COR-L47 (cell line): ENCODE measurements at places on chromosomes 11 and 22.

DNA sequence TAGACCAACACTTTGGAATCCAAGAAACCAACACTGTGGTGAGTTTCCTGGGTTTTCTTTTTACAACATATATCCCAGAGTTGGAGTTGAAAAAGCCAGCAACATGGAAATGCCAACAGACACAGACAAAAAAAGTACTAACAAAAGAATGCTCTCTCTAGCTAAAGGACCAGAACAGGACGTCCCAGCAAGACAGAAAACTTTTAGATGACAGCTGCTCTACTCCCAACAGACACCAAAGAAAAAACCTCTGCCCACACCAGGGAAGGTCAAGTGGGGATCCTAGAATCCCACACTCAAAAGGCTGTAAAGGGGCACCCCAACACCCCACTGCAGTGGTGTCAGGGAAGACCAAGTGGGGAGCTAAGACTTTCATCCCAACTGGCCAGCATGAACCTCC, 23.3 kb downstream of the RRAS2 start:
- DNase-seq, result no peak

- no peak for DNase-seq
These were observed 98.1 kb upstream of the KIRREL3 start for GRCh38 chr11:127098684-127099083.

GRCh38 chr11:65849771-65850216, 8.2 kb downstream of the CFL1 start:
- no peak for DNase-seq

GRCh38 chr11:8826901-8827560, 84.0 kb upstream of the AKIP1 start:
- DNase-seq, result no peak

DNA sequence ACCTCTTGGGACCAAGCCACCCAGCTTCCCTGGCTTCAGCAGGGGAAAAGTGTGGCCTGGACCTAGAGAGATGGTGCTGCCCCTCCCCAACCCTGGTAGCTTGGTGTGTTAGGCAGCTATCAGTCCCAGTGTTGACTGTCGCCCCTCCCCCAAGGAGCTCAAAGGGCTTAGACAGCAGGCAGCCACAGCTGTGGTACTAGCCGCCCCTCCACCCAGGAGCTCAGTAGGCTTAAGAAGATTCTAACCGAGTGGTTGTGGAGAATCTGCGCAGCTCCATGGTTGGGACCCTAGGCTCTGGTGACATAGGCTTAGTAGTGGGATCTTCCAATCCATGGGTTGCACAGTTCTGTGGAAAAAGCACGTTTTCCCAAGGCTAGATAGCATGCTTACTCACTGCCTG, 458.4 kb upstream of the LRRC4C start:
- no peak for DNase-seq

DNA sequence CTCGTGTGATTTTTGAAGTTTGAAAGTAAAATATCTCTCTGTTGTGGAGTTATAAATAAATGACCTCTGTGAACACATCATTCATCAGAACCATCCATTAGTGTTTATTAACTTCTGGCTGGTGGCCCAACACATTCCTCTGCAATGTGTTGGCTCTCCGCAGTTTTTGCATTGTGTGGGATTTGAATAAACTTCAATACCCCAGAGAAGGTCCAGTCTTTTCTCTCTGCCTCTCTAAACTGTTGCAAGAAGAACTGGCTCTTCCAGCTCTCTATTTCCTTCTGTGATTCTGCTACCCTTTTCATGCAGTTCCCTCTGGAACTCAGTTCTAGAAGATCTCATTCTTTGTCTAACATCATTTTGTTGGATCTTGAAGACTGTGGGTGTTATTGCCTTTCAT, 125.0 kb upstream of the ARHGAP42 start:
- no peak for DNase-seq

- no peak for DNase-seq
These were observed 29.2 kb upstream of the B3GAT1 start for GRCh38 chr11:134441281-134441680.

DNA sequence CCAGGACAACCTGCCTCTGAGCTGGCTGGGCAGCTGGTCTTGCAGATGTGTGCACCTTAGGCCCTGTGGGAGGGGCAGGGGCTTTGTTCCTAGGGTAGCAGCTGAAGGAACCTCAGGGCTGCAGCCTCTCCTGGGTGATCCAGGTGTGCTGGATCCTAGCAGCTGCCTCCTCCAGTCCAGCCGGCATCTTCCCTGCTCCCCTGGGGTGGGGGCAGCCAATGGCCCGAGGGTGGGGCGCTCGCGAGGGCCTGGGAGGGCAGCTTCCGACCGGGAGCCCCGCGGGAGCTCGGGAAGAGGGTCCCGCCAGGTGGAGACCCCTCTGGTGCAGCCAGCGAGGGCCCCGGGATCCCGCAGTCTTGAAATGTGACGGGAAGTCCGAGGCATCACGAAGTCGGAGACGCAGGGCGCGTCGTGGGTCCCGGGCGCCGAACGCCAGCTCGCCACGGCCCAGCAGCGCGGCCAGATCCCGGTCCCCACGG, 1.7 kb downstream of the IFITM1 start:
- no peak for DNase-seq

DNA sequence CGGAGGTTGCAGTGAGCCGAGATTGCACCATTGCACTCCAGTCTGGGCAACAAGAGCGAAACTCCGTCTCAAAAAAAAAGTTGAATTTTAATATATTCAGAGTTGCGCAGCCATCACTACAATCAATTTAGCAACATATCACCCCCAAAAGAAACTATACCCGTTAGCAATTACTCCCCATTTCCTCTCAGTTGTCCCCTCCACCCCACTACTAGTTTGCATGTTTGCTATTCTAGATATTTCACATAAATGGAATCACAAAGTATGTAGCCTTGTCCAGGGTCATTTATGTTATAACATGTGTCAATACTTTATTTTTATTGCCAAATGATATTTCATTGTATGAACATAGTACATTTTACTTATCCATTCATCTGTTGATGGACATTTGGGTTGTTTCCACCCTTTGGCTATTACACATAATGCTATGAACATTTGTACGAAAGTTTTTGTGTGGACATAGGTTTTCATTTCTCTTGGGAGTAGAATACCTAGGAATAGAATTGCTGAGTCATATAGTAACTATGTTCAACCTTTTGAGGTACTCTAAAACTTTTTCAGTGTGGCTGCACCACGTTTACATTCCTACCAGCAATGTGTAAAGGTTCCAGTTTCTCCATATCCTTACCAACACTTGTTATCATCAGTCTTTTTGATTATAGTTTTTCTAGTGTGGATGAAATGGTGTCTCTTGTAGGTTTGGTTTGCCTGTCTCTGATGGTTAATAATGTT, 2.2 kb downstream of the ZNF143 start:
- no peak for DNase-seq

GRCh38 chr11:9527481-9528135, 45.9 kb upstream of the WEE1 start:
- no peak for DNase-seq
